Left cardiac atrium (tissue), 4 donors: ENCODE measurements at places on chromosomes 6 and 20.

- no peak for DNase-seq
Measured at GRCh38 chr20:51978070-51978501, 175.8 kb upstream of the SALL4 start.

- DNase-seq, result no peak
Measured at GRCh38 chr20:16100767-16101166, 472.5 kb downstream of the KIF16B start.

GRCh38 chr6:121664158-121664557 lies 228.7 kb downstream of the GJA1 start:
- no peak for DNase-seq

DNA sequence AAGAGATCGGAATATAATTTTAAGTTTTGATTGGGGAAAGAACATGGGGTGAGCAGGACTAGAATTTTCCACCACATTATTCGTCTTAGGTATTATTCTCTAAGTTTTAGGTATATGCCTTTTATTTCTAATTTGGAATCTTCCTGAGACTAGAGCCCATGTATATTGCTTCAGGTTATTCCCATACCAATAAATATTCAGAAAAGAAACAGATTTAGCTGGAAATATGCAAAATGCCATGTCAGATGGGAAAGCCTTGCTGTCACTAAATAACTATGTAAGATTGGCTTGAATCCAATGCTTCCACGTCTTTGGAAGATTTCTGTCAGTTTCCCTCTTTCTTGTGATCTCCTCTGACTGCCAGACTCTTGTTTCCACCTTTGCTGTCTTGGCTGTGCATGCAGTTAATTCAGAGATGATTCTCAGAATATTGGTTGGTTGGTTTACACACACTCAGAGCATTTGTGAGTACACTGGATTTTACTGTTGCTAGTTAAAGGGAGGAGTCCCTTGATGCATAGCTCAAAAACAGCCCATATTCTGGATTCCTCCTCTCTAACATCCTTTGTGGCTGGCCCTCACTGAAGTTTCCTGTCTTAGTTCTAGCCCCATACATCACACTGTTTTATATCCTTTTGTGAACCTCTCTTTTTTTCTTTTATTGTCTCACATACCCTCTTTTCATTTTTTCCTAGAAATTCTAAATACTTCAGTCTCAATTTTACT lies 64.3 kb downstream of the GRM1 start:
- DNase-seq, result no peak
